ENCODE measurements at places on chromosomes 11 and 22.

DNA sequence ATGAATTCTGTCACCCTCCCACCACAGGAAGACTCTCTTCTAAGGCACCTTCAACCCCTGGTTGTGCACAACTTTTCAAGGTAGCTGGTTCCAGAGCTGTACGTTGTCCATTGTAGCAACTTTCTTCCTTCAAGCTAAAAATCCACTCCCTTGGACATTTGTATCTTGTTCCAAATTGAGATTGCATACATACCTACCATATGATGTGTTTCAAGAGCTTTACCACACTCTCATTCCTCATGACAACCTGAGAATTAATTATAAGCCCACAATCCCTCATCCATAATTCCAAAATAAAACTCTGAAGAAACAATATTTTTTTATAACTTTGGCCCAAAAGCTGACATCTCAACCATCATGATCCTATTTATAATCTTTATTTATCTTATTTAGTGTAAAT, 3.0 kb downstream of the OR52W1 start:
- DNase-seq: no peak

DNA sequence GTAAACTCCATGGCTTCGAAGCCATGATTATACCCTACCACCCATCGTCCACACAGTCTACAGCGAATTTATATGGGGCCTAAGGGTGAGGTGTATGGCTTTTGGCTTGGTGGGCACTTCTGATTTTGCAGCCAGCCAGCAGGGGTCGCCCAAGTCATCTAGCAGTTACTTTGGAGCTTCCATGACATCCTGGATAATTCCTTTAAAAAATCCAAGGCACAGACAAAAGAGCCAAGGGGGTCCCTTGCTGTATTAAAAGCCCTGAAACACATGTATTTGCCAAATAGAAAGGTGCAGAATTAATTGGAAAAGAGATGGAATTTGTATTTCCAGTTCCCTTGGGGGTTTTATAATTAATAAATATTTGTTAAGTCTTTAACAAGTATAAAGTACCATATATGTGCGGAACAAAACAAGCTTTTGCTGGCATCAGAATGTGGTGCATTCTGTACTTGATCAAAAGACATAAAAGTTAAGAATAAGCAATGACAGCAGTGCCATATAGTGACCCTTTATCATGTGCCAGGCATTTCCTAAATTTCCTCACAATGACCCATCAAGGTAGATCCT, 132.8 kb upstream of the PITPNB start:
- peak; percentile 84 for DNase-seq

GRCh38 chr11:82757660-82758357, 24.1 kb upstream of the FAM181B start:
- no peak for DNase-seq

DNA sequence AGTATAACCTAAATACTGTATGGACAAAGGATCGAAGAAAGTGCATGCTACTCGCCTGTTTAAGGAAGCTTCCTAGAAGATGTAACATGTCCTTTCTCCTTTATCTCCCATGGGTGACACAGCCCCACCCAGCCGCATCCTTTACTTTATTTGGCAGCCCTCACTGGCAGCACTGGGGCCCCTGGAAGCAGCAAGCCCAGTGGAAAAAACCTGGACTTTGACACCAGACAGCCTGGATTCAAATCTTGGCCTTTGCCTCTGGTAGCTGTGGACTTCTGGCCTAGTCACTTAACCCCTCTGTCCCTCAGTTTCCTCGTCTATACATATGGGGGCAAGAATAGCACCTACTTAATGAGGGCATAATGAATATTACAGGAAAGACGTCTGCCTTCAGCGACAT, 67.1 kb downstream of the MYEOV start:
- DNase-seq: peak; percentile 19

- DNase-seq: no peak
These were observed 9.1 kb downstream of the UCP3 start for GRCh38 chr11:73999581-74000306.

GRCh38 chr11:34536056-34536455, 22.5 kb upstream of the ELF5 start:
- no peak for DNase-seq

- no peak for DNase-seq
These were observed 76.0 kb downstream of the OSBP2 start for GRCh38 chr22:30770716-30771115.

- no peak for DNase-seq
These were observed 29.5 kb downstream of the UBASH3B start for GRCh38 chr11:122685041-122685440.

GRCh38 chr11:17810041-17810440, 75.5 kb downstream of the KCNC1 start:
- no peak for DNase-seq

GRCh38 chr11:88433536-88434230, 96.1 kb upstream of the CTSC start:
- no peak for DNase-seq

DNA sequence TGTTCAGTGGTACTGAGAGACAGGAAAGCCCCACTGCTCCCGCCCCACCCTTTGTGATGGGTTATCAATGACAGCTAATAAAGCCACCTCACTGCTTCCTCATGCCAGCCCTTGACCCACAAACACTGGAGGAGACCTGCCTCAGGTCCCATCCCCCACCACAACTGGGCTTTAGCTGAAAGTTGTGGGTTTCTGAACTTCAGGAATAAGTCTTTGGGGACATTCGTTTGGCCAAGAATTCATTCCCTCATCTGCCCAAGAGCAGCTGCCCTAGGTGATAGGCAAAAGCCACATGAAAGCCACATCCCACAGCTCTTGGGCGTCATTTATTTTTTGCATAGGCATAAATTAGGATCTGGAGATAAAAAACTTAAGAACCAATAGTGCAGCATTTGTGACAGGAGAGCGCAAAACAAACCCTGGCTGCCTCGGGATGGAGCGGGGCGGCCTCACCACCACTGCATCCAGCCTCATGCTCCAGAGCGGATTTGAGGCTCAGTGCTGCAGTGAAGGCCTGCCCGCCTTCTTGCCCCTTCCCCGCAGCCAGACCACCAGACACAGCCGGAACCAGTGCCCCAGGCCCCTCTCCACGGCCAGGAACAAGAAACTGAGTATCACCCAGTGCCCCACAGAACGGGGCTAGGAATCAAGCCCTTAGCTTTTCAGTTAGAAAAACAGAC, 21.2 kb downstream of the SUN2 start:
- DNase-seq: peak; percentile 72

DNA sequence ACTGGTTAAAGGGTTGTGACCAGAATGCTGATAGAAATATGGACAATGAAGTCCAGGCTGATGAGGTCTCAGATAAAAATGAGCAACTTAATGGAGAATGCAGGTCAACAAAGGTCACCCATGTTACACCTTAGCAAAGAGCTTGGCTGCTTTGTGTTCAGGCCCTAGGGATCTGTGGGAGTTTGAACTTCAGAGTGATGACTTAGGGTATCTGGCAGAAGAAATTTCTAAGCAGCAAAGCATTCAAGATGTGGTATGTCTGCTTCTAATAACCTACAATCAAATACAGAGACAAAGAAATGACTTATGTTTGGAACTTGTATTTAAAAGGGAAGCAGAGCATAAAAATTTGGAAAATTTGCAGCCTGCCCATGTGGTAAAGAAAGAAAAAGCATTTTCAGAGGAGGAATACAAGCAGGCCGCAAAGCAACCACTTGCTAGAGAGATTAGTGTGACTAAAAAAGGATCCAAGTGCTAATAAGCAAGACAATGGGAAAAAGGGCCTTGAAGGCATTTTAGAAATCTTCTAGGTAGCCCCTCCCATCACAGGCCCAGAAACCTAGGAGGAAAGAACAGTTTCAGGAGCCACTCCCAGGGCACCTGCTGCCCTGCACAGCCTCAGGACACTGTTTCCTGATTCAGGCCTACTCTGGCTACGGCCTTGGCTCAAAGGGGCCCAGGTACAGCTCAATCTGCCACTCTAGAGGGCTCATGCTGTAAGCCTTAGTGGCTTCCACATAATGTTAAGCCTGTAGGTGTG, 41.3 kb downstream of the TNKS1BP1 start:
- DNase-seq: no peak

DNA sequence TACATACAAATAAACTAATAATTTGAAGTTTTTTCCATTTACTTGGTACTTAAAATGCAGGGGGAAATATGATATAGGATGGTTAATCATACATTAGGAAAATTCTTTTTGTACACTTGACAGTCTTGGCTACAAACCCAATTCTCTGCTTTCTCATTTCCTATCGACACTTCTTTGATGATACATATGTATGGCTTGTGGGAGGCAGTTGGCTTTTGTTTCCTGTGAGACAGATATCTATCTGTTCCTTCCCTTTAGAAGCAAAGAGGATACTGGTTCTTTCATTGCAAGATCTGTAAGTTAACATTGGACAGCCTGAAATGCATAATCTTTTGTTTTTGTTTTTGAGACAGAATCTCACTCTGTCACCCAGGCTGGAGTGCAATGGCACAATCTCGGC, 47.9 kb upstream of the ADORA2A start:
- DNase-seq: no peak

- no peak for DNase-seq
These were observed 2.0 kb upstream of the RELT start for GRCh38 chr11:73374151-73374550.

- no peak for DNase-seq
These were observed 40.6 kb downstream of the PARVA start for GRCh38 chr11:12417691-12418611.

GRCh38 chr22:37320726-37321677, 38.7 kb downstream of the CYTH4 start:
- no peak for DNase-seq

DNA sequence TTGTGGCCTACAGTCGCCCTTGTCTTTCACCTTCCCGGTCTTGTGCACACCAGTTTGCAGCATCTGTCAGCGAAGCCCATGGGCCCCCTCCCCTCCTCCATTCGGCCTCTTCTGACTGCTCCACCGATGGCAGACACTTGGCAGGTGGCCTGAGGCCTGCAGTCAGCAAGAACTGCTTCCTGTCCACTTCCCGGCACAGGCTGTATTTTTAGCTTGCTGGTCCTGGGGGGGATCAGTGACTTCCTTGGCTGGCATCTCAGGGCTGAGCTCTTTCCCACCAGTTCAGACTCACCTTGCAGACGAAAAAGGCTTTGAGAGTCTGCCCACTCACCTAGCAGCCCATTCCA, 106.4 kb downstream of the SYN3 start:
- DNase-seq: no peak

GRCh38 chr11:72642043-72642883, 32.0 kb downstream of the PDE2A start:
- DNase-seq: peak; percentile 56

DNA sequence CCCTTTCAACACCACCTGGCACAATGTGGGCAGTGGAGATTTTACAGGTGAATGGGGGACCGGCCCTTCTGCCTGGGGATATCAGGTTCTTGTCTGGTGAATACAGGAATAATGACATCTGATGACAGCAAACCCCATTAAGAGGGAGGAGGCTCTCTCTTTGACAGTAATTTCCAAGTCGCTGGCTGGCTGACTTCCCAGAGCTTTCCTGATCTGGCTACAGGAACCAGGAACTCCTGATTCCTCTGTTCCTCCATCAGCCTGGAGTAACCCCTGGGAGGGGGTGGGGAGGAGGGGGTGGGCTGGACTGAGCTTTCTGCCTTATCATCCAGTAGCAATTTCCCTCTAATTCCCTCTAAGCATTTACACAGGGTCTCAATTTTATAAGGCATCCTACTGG, 3.7 kb upstream of the MIEF1 start:
- DNase-seq: no peak

- no peak for DNase-seq
These were observed 9.0 kb downstream of the TECTA start for GRCh38 chr11:121109916-121110586.

GRCh38 chr22:35172442-35172841, 84.9 kb upstream of the HMGXB4 start:
- no peak for DNase-seq

- no peak for DNase-seq
These were observed 5.1 kb downstream of the POU2AF3 start for GRCh38 chr11:111303461-111303860.

- no peak for DNase-seq
These were observed 73.7 kb downstream of the ARHGAP42 start for GRCh38 chr11:100760744-100761143.

DNA sequence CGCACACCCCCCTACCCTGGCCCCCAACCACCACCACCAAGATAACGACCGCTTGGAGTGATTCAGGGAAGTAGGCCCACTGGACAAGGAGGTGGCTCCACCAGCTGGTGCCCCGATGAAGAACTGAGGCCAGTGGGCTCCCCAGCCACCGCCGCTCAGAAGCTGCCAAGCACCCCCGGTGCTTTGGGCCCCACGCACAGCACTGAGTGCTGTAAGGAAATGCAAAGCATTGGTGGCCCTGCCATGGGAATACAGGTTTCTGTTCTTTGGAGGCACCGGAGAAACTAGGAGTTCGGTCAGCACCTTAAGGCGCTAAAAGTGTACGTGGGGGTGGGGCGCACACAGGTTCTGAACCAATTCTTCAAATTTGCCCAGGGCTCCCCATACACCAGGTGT, 664 bp upstream of the PRSS23 start:
- DNase-seq: no peak

- no peak for DNase-seq
These were observed 10.6 kb upstream of the MYO7A start for GRCh38 chr11:77117492-77117891.

- DNase-seq: no peak
These were observed 7.5 kb upstream of the CASTOR1 start for GRCh38 chr22:30296833-30297232.

- no peak for DNase-seq
These were observed 18.2 kb upstream of the TBX1 start for GRCh38 chr22:19742160-19743066.

DNA sequence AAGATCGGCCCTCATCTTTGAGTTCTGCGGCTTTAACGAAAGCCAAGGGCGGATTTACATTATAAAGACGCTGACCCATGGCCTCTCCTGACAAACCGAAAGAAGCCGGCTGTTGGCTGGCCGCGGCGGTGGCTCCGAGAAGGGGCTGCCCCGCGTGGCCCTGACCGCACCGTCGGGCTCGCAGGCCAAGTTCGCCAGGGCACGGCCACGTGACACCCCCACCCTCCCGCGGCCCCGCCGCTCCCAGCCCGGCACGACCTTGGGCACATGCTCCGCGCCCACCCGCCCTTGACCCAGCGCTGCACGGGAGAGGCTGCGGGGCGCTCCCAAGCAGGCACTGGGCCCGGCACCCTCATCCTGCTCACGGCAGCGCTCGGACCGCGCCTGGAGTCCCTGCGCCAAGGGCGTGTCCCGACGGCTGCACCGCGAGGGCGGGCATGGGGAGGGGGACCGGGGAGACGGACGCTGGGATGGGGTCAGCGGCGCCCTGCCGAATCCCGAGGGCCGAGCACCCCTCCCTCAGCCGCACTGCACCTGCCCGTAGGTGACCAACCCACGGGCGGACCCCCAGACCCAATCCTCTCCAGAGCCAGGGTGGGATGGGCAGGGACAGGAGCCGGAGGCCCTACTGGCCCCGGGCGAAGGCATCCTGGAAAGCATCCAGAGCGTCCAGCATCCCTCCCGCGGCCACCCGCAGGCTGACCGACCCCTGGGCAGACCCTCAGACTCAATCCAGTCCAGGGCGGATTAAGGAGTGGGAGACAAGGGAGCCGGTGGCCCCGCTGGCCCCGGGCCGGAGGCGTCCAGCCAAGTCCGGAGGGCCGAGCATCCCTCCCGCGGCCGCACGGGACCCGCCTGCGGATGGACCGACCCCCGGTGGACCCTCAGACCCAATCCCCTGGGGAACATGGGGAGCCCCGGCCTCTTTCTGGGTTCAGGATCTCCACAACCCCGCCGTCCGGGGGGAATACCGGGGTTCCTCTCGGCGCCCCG, 759 bp downstream of the CPT1A start:
- peak; percentile 84 for DNase-seq

GRCh38 chr11:15816260-15816871, 540.0 kb downstream of the SOX6 start:
- no peak for DNase-seq
